Activated CD4-positive, alpha-beta T cell treated with anti-CD3 and anti-CD28 coated beads for 48 hours (primary cell): ENCODE measurements at places on chromosomes 2 and 18.

- DNase-seq, result peak; percentile 67
Observed at GRCh38 chr2:241179899-241180298, 8.6 kb upstream of the ANO7 start.

DNA sequence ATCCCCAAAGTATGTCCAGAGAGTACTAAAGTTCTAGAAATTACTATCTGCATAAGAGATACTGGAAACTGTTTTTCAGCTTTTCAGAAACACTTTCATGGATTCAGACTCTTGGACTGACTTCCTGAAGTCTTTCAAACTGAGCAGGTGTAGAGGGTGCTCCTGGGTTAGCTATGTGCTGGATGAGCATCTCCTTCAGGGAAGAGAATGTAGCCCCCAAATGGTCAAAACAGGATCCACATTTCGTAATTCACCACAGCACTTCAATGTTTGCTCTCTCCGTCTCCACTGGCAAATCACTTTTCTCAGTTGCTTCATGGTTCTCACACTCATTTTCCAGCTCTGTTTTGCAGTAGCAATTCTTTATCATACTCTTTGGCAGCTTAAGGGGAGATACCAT is 23.2 kb upstream of the SATB2 start:
- no peak for DNase-seq

DNA sequence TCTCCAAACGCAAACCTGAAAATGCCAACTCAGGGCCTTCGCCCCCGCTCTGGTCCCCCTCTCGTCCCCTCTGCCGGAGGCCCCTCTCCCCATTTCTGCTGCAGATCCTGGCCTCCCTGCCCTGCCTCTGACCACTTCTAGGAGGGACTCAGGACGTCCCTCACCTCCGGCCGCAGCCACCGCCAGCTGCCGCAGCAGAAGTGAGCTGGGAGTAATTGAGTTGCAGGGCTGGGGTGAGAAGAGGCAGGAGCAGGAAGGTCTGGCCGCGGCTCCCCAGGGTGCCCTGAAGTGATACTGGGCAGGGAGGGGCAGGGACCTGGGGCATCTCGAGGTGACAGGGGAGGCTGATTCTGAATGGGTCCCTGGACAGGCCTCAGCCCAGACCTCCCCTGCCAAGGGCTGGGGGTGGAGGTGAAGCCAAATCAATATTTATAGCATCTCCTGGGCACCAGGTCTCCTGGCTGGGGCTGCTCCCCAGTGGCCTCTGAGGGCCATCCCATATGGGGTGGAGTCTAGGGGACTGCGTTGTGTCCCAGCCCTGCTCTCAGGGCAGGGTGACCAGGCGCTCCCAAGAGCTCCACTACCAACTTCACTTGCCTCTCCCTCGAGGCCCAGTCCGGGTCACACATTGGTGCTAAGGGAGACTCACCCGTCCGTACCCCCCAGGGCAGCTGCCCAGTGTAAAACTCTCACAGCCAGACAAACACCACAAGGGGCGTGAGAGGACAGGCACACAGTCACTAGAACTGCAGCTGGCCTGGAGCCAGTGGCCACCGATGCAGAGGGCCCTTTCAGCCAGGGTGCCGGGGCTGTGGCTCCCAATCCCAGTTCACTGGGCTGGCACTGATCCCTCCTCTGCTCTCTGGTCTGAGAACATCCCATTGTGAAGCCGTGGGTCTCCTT is 33.0 kb downstream of the KCNIP3 start:
- no peak for DNase-seq

DNA sequence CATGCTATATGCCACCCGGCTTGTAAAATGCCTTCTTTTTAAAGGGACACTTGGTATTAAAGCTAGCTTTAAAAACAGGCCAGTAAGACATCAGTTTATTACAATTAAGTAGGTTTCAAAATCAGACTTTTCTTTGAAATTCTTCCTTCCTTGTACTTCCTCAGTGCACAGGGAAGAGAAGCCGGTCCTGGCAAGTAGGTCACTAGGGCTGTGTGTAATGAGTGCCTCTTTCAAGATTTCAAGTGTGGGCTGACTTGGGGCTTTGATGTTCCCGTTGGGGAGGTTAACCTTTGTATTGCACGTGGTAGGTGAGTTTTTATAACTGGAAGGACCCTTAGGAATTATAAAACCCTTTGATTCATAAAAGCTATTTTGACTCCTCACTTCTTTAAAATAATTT is 566.4 kb upstream of the ID2 start:
- no peak for DNase-seq

DNA sequence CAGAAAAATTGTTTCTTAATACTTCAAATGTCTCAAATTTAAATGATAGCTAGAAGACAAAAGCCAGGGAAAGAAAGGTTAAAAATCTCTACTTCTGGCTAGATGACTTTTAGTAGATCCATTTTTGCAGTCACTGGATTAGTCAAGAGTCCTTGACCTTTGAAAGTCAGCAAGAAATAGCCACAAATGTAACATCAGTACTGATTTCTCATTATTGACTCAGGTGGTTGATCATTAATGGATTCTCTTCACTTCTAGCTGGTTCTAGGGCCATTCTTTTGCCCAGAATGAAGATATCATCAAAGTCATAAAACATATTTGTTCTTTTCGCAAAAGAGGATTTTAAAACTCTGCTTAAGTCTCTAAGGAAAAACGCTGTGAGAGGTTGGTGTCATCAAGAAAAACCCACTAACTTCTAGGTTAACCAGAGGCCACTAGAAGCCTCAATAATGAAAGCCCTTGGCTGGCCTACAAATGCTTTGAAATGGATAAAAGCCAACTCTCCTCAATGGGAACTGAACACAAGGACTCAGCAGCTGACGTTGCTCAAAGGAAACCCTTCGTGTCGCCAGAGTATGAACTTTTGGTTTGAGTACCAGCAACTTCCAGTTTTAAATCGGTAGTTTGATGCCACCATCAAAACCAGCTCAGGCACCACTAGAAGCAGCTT is 66.3 kb downstream of the IRS1 start:
- no peak for DNase-seq

GRCh38 chr2:103529798-103530502 is 768.1 kb downstream of the TMEM182 start:
- DNase-seq, result no peak

GRCh38 chr2:110858135-110858725 is 125.9 kb downstream of the ACOXL start:
- DNase-seq, result peak; percentile 76

DNA sequence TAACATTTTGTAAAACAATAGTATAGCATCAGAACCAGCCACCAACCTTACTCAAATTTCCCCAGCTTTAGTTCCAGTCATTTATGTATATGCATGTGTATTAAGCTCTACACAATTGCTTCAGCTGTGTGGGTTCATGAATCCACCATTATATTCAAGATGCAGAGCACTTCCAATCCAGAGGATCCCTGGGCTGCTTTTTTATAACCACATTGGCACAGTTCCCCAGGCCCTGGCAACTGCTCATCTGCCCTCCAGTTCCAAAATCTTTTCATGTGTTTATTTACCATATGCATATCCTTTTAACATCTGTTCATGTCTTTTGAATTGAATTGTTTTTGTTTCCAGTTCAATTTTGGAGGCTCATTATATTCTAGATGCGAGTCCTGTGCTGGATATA is 482.9 kb upstream of the HS6ST1 start:
- no peak for DNase-seq

DNA sequence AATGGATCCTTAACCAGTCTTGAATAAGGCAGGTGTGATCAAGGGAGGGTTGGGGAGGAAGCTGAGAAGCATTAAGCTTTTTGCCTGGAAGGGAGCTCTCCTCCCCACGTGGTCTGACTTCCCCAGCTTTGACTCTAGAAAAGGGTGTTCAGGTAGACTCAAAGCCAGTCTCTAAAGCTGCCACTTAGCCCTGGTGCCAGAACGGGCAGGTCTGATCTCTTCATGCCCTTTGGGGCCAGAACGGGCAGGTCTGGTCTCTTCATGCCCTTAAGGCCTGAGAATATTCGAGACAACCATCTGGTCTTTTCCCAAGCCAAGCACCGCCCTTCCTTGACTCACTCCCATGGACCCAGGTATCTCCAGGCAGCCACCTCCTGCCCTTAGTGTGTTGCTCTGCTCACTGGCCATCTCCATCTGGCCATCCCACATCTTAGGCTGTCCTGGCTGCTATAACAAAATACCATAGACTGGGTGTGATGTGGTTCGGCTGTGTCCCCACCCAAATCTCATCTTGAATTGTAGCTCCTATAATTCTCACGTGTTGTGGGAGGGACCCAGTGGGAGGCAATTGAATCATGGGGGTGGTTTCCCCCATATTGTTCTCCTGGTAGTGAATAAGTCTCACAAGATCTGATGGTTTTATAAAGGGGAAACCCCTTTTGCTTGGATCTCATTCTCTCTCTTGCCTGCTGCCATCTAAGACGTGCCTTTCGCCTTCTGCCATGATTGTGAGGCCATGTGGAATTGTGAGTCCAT is 59.4 kb downstream of the SNORC start:
- DNase-seq, result no peak

GRCh38 chr18:434410-434809 is 66.1 kb downstream of the COLEC12 start:
- DNase-seq, result no peak

DNA sequence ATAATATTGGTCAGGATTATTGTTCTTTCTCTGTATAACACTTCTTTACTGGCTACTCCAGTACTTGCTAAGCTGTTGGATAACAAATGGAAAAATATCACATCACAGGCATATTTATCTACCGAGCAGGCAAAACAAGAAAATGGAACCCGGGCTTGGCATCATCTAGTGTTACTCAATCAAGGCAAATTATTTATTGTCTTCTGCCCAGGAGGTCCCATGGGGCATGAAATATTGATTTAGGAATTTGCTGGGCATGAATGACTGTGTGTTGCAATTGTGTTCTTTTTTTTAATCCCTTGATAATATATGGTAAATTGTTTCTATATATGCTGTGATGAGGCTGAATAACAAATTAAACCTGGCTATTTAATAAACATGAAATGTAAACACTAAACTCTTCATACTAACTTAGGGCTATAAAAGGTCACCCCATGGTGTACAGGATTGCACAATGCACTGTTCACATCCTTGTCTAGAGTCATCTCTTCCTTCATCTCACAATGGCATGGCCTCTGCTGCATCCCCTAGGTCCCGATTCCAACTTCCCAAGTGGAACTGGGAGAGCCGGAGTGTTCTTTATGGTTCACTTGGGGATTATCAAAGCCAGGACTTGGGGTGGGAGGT is 2.2 kb upstream of the PARD3B start:
- DNase-seq, result no peak

DNA sequence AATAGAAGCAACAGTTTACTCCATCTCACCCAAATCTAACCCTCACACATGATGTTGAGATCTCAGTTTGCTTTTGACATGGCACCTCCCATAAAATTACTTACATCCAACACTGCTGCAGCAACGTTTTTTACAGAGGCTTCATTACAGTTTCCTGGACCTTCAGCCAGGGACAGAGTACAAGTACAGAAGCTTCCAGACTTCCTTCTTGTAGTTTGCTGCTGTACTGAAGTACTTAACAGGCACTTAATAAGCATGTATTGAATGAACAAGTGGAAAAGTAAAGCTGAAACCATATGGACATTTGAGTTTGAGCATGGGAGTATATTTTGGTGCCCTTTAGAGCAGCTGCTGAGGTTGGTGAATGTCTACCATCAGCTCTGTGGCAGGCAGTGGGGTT is 514.2 kb downstream of the PTPRM start:
- no peak for DNase-seq

DNA sequence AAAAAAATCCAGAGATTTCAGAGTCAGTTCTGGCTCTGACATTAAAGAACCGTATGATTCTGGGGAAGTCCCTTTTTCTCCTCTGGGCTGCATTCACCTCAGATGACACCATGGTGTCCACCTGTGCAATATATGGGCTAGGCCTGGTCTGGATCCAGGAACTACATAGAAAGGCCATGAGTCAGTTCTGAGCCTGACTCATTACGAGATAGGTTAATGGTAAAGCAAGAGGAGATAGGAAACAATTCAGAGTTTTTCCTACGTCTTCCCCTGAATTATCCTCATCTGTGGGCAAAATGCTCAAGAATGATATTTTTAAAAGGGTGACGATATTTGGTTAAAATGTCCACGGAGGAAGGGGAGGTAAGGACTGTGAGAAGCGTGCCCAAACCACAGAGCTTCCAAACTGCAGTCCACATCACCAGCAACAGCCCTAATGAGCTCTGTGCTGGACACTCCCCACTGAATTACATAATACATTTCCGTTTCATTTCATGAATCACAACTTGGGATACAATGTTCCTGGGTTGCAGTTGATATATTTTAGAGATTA is 180.1 kb upstream of the OSR1 start:
- DNase-seq, result no peak

DNA sequence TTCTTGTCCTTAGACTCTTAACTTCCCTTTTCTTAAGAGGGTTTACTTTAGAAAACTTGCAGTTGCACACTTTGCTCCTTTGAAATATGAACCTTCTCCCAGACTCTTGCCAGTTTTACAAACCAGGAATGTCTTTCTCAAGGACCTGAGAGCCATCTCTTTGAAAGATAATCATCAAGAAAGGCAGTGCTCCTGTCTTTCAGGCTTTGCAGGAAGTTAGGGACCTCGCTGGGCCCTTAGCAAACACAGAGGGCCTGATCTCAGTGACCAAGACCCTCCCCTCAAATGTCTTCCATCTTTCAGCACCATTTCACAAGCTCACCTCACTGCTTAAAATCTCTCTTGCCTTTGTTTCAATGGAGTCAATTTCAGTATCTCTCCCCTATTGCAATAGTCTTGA is 32.0 kb upstream of the NYAP2 start:
- no peak for DNase-seq

- no peak for DNase-seq
Observed at GRCh38 chr18:39770399-39770798, 2184.6 kb upstream of the PIK3C3 start.

DNA sequence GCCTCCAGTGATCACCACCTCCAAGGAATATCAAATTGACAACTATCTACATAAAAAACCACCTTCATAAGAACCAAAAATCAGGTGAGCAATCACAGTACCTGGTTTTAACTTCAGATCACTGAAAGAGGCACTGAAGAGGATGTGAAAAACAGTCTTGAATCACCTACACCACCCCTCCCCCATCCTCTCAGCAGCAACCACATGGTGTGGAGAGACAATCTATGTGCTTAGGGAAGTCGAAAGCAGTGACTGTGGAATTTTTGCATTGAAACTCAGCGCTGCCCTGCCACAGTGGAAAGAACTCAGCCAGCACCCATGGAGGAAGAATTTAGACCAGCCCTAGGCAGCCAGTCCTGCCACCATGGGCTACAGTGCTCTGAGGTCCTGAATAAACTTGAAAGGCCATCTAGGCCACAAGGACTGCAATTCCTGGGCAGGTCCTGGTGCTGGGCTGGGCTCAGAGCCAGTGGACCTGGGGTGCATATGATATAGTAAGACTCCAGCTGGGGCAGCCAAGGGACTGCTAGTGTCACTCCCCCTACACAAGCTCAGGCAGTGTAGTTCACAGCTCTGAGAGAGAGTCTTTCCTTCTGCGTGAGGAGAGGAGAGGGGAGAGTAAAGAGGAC is 75.6 kb downstream of the ATL2 start:
- peak; percentile 57 for DNase-seq

DNA sequence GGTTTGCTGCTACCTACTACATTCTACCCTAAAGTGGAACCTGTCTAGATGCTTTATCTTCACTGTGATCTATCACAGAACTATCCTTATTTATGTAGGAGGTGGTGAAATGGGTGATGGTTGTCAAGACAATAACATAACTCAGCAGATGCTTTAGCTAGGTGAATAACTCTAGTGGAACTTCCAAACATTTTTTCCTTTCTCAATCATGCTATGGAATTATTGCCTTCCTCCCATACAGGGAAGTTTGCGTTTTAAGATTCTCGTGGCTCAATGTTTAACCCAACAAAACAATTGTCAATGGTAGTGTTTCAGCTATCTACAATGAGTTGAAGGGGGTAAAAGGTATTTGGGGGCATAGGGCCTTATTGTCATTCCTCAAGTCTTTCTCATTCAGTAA is 82.6 kb upstream of the GLI2 start:
- no peak for DNase-seq
